CMK (cell line): ENCODE measurements at places on chromosomes 2 and 18.

DNA sequence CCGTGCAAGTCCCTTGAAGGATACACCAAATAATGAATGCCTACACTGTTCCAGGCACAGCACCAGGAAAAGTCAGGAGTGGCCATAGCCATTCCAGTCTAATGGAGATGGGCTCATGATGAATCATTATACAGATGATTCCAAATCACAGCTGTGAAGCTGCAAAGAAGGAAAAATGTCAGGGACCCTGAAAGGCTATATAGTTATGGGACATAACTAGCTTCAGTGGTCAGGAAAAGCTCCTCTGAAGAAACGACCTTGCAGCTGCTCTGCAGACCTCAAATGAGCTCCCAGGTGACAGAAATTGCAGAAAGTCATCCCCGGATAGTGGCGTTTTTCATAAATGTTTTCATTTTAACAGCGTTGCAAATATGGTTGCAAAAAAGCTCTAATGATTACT is 200.8 kb downstream of the PTGR3 start:
- no peak for DNase-seq

- no peak for DNase-seq
Measured at GRCh38 chr18:6666012-6666685, 63.4 kb upstream of the ARHGAP28 start.

DNA sequence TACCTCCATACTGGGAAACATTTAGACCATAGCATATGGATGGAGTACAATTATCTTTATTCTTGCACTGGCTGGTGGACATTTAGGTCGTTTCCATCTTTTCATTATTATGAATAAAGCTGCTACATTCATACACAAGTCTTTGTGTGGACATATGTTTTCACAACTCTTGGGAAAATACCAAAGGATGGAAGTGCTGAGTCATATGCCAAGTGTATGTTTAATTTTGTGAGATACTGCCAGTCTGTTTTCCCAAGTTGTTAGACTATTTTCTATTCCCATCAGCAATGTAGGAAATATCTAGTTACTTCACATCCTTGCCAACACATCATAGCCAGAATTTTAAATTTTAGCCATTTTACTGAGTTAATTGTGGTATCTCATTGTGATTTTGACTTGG is 91.5 kb downstream of the GALNT13 start:
- no peak for DNase-seq

DNA sequence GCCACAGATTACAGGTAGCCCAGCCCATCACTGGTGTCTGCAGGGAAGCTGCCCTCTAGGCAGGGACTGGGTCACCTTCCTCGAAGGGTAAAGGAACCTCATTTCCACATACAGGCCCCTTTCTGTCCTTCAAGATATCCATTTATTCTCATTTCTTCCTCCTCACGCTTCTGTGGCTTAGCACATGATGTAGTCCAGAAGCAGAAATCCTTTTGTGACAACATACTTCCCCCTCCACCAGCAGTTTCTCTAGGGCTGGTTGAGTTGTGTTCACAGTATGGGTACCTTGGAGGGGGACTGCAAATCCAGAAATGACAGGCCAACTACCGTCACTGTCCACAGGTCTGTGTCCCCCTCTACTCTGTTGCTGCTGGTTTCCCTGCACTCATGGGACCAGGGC is 364.9 kb downstream of the ANAPC1 start:
- no peak for DNase-seq

DNA sequence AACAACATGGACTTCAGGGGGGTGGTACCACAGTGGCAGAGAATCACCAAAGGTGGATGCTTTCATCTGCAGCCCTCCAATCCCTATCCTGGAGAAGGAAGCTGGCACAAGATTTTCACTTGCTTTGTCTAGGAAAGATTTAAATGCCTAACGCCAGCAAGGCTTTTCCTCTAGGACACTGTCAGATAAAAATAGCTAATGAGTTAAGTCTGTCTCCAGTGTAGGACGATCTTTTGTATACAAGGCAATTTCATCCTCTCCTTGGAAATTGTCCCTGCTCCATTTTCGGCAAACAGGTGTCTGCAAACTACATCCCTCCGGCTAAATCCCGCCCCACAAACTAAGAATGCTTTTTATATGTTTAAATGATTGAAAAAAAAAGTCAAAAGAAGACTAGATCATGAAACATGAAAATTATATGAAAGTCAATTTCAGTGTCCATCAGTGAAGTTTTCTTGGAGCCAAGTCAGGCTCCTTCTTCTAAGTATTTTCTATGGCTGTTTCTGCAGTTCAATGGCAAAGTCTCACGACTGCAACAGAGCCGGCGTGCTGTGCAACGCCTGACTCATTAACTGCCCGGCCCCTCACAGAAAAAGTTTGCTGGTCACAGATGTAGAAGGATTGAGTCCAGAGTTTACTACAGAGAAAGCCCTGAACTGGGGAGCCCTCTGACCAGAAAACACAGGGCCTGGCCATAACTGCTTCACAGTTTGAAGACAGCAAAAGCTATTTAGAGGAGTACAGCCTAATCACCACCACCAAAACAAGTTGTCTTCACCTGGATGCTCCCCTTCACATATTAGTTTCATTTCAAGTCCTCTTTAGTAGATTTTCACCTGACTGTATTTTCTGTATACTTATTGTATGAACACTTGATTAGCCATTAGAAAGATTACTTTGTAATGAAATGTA is 52.3 kb downstream of the PIEZO2 start:
- DNase-seq, result no peak

DNA sequence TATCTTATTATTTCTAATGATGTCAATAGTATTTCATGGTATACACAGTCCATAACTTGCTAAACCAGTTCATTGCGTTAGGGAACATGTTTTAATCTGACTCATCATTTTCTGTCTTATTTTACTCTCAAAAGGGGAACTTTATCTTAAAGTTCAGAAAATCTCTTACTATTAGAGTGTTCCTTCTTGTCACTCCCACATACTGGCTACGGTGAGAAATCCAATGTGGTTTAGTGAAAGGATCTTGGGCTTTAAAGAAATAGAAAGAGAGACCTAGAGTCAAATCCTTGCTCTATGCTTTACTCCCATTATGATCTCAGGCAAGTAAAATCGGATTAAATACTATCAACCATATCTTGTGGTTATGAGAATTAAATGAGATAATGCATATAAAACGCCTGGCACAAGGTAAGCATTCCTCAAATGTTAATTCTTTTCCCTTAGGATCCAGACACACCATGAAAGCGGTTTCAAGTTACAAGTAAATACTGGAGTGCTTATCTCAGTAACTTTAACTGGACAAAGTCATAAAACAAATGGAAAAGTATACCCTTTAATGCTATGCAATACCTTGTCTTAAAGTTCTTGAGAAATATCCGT is 576.0 kb downstream of the ARHGAP15 start:
- no peak for DNase-seq

DNA sequence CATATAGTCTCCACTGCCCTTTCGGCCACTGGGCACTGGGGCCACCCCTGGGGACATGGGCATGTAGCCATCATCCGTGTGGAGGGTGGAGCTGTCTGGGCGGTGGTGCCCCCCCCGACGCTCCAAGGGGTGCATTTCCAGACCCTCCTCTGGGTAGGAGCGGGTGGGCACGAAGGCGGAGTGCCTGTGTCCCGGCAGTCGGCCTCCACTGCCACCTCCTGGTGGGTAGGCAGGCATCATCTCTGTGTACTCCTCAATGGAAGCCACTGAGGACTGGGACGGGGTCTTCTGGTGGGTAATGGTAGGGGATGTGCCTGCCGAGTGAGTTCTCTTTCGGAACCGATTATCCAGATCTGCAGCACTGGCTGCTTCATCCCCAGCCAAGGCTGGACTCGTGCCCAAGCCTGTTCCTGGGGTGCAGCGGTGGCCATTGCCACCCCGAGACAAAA is 2.8 kb downstream of the IRS1 start:
- DNase-seq, result no peak

DNA sequence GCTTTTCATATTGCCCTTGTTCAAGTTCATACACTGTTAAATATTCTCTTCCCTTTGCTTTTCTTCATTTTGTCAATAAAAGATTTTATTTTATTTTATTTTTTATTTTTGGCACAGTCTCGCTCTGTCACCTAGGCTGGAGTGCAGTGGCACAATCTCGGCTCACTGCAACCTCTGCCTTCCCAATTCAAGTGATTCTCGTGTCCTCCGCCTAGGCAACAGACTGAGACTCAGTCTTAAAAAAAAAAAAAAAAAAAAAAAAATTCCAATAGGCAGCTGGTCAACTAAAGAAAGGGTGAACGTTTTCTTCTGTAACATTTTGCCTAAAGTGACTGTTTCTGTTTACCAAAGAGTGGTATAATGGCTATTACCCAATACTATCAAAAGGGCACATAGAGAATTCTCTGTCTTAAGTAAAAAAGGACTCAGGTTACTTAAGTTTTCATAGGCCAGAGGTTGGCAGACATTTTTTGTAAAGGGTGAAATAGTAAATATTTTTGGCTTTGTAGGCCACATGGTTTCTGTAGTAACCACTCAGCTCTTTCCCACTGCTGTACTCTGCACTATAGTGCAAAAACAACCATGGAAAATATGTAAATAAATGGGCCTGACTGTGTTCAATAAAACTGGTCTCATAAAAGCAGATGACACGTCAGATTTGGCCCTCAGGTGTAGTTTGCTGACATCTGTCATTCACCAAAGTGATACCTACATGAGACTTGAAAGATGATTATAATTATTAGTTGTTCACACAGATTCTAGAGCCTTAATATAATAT is 113.4 kb downstream of the MIB1 start:
- no peak for DNase-seq

DNA sequence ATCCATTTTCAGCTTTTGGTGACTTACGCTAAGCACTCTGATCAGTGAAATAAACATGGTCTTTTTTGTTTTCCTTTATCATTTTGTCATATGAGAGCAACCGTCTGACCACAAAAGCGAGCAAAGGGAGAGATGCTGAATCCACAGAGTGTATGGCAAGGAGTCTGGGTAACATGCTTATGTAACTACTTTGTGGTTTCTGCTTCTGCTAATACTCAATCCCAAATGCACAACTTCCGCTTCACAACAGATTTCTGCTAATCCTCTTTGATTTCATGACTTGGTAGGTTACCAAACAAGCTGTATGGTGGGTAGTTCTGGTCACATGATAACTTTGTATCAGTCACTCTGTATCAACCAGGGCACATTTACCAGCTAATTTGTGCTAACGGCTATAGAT is 908.4 kb upstream of the CRIM1 start:
- no peak for DNase-seq

DNA sequence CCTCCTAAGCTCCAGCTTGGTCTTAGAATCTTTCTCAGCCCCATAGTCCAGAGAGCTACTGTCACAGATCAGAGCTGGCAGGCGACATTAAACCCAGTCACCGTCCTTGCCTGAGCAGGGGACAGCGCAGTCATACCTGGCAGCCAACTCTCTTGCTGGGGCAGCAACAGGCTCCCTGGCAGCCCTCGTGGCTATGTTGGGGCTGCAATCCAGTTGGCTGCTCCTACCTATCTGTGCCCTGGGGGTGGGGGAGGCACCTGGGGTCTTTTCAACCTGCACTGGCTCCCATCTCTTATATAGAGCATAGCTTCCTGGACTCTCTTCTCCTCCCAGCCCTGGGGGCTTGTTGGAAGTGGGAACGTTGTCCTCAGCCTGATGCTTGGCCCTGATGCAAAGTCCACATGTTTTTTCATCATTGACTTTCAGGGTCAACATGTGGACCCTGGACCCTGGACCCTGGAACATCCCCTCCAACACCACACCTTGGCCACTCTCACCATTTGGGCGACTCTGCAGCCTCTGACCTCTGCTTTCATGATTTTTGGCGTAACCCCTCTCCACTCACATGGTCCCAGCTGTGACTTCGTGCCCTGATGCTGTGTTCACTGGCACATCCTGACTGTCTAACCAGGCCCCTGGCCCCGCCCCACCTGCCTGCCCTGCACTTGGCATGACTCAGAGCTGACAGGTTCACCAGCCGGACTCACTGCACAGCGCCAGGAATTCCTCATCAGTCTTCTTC is 45.6 kb downstream of the ATOH8 start:
- no peak for DNase-seq

- DNase-seq, result no peak
Measured at GRCh38 chr2:230924470-230925341, at the start of gene GPR55. GPR55 (minus strand) TSS chr2:230925242; CDS start chr2:230910962, 14,280 bp downstream.
